Smooth muscle cell of trachea (primary cell): ENCODE measurements at places on chromosomes 12 and 14. TPM values are rescaled to one million over a fixed set of nuclear protein-coding genes. Genes with fewer than 3 reads are reported as not detected.

TCL1B gene
- total RNA-seq = not detected in 2 replicates

VCPKMT gene
- total RNA-seq = 3.5 and 4.5 TPM in 2 replicates

SMIM41 gene
- total RNA-seq = 4.5 and 4.8 TPM in 2 replicates

NPAS3 gene
- total RNA-seq = under 0.01 and 0.17 TPM in 2 replicates

KLRK1 gene
- total RNA-seq = 0.29 TPM in 1 of 2 replicates, not detected in the other

MGAT4C gene
- total RNA-seq = not detected in 2 replicates

MDM1 gene
- 7.4 and 17.2 TPM in 2 replicates for total RNA-seq

TMED8 gene
- total RNA-seq = 6.0 and 6.8 TPM in 2 replicates

GPR162 gene
- 6.1 and 6.8 TPM in 2 replicates for total RNA-seq

LRP1 gene
- 535 and 1,024 TPM in 2 replicates for total RNA-seq
